ENCODE measurements at places on chromosomes 1 and 21.

DNA sequence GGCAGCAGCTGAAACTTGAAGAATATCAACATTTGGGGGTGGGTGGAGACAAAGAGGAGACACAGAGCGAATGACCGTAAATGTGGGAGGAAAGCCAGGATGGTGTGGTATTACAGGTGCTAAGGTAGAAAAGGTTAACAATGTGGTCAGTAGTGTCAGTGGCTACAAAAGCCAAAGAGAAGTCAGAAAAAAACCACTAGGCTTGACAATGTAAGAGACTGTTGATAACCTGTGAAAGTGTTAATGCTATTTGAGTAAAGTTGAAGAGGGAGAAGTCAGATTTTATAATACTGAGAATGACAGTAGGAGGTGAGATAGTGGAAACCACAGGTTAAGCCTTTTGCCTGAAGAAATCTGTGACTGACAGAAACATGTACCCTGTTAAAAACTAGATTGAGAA lies 120.8 kb downstream of the CLEC20A start:
- DNase-seq = no peak

- DNase-seq = peak; percentile 86
Observed at GRCh38 chr1:52588535-52588934, 13.6 kb upstream of the GPX7 start.

DNA sequence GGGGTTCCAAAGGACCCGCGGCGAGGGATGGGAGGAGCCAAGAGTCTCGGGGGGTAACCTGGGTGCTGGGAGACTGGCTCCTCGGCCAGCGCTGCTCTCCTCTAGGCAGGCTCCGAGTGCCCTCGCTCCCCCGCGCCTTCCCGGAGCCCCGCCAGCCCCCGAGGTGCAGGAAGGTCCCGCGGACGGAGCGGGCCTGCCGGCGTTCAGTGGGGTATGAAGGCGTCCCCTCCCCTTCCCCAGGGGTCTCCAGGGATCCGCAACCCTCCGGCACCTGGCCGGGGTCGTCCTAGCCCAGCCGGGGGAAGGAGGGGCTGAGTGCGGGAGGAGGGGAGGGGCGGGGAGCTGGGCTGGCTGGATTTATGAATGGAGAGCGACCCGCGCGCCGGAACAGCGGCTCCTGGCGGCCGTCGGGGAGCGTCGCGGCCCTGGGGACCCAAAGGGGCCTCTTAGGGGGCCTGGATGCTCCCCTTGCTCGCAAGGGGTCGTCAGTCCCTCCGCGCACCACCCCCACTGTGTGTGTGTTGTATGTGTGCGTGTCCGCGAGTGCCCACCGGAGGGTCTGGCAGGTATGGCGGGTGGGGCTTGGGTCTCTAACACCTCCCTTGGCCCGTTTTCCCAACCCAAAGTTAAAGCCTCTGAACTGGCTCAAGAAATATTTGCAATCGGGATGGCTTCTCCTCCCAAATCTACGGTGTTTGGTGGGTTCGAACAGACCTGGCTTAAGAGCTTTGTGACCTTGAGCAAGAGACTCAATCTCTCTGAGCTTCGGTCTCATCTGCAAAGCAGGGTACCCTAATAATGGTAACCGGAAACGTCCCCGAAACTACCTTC lies 642 bp downstream of the HCRTR1 start:
- peak; percentile 6 for DNase-seq

- peak; percentile 4 for DNase-seq
Observed at GRCh38 chr1:21217812-21218596, 41.3 kb upstream of the EIF4G3 start.

DNA sequence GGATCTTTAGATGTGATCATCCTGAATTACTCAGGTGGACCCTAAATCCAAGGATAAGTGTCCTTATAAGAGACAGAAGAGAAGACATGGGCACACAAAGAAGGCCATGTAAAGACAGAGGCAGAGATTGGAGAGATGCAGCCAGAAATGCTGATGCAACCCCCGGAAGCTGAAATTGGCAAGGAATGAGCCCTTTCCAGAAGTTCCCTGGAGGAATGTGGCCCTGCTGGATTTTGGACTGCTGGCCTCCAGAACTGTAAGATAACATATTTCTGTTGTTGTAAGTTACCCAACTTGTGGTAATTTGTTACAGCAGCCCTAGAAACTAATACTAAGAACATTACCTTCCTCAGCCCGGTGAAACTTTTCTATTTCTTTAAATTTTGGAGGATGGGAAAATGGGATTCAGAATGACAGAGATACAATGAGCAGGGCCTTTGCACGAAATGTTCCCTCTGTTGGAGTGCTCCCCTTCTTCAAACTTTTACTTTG lies 11.2 kb upstream of the PLPP3 start:
- DNase-seq = no peak

DNA sequence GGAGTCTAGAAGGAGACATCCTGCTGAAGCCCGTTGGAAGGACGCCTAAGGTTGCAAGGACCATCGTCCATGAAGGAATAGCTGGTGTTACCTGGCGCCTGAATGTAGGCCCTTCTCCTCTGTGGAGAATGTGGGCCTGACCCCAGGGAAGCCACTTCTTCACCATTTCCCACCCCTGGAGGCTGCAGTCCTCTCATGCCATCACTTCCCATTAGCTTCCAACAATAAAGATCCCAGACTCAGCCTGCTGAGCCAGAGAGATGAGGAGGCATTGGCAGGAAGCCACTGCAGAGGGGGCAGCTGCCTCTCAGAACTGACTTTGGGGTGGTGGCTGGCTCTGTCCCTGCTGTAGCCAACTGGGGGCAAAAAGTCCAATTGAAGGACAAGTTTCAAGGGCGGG lies 21.3 kb upstream of the KCNE2 start:
- DNase-seq = no peak
